ENCODE measurements at places on chromosomes 6 and 20.

GRCh38 chr6:37339741-37340638 is 13.8 kb upstream of the RNF8 start:
- peaks cover 20% of the 10 kb centered on the region for H3K27me3 ChIP-seq
- H3K4me3 ChIP-seq: no peak overlapping the region
- no peak overlapping the region for H3K27ac ChIP-seq

- no peak overlapping the region for H3K4me3 ChIP-seq
- no peaks in the 10 kb centered on the region for H3K27me3 ChIP-seq
- no peak overlapping the region for H3K27ac ChIP-seq
- H3K36me3 ChIP-seq: no peaks in the 10 kb centered on the region
- DNase-seq: no peak
- no peaks in the 10 kb centered on the region for H3K4me1 ChIP-seq
These were observed 483.8 kb upstream of the CDH4 start for GRCh38 chr20:60768216-60768615.

- peaks cover 3% of the 10 kb centered on the region for H3K27me3 ChIP-seq
- peaks cover 12% of the 10 kb centered on the region for H3K36me3 ChIP-seq
- H3K27ac ChIP-seq: no peak within 1 kb of the TSS
- H3K4me1 ChIP-seq: peaks cover 13% of the 10 kb centered on the region
- peak; percentile 29 for DNase-seq
These were observed at the start of gene GNMT for GRCh38 chr6:42960243-42961019. Gene GNMT (plus strand): TSS chr6:42960754. CDS start chr6:42960768, 14 bp downstream.

DNA sequence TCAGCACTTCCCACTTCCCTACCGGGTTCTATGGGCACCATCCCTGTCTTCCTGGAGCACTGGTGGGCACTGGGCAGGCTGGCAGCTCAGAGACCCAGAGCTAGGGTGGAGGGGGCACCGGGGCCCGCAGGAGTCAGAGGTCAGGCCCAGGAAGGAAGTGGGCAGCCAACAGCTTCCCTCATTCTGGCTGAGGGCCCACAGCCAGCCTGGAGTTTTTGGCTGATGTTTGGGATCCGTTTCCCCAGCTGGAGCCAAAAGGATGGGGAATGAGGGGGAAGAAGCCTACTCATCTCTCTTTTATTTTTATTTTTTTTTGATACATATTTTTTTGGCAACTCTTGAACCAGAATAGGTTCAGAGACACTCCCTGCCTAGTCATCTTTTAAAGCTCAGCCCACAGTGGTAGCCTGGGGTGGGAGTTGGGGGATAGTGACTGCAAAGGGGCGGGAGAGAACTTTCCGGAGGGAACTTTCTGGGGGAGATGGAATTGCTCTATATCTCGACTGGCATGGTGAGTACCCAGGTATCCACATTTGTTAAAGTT is 54.2 kb upstream of the MLN start:
- H3K27ac ChIP-seq: no peak overlapping the region
- H3K4me1 ChIP-seq: peaks cover 68% of the 10 kb centered on the region
- DNase-seq: no peak
- no peak overlapping the region for H3K4me3 ChIP-seq

GRCh38 chr6:3361312-3362037 is 95.4 kb downstream of the SLC22A23 start:
- no peaks in the 10 kb centered on the region for H3K36me3 ChIP-seq
- peaks cover 12% of the 10 kb centered on the region for H3K27me3 ChIP-seq
- H3K4me1 ChIP-seq: peaks cover 3% of the 10 kb centered on the region
- no peak for DNase-seq
- H3K4me3 ChIP-seq: no peak overlapping the region
- H3K27ac ChIP-seq: no peak overlapping the region

DNA sequence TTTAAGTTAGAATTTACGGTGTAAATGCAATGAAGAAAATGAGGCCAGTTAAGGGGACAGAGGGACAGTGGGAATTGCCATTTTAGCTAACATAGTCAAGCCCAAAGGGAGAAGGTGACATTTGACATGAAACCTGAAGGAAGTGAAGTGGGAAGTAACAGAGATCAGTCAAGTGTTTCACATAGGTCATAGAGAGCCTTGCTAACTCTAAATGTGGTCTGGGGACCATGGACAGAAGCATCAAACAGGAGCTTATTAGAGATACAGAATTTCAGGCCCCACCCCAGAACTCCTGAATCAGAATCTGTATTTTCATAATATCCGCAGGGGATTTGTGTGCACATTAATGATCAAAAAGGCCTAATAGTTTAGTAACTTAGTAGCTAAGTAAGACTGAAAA is 393.7 kb downstream of the FRK start:
- H3K4me3 ChIP-seq: no peak overlapping the region
- no peak for DNase-seq
- no peaks in the 10 kb centered on the region for H3K4me1 ChIP-seq
- H3K27ac ChIP-seq: no peak overlapping the region

DNA sequence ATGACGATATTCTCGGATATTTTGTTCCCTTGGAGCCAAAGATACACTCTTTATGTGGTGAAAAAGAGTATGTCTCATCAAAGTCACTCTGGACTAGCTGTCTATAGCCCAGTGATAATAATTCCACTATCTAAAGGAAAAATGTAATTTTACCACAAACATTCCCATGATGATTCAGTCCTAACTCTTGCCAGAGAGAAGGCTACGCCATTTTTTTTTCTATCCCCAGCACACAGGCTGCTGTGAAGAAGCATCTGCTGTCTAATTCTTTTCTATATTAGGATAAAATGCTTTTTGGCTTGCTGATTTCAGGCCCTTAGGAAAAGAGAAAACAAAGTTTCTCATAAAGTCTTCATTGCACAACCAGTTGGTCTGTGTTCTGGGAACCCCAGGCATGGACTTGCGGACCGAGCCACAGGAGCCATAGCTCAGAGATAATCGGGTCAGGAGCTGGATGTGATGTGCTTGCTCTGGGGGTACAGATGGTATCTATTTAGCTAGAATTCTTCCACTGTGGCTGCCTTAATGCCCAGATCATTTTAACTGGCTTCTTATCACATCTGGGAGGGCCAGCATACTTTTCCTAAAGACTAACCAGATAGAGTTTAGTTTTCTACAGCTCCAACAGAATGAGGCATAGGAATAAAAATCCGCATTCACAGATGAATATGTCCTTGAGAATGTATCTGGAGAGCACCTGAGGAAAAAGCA is 683.7 kb upstream of the ID4 start:
- H3K4me3 ChIP-seq: no peak overlapping the region
- H3K36me3 ChIP-seq: no peaks in the 10 kb centered on the region
- no peak overlapping the region for H3K27ac ChIP-seq
- no peaks in the 10 kb centered on the region for H3K4me1 ChIP-seq
- DNase-seq: no peak

GRCh38 chr6:106692112-106692818 is 62.9 kb downstream of the QRSL1 start:
- no peaks in the 10 kb centered on the region for H3K4me1 ChIP-seq
- H3K36me3 ChIP-seq: no peaks in the 10 kb centered on the region
- no peak overlapping the region for H3K4me3 ChIP-seq
- no peak for DNase-seq

DNA sequence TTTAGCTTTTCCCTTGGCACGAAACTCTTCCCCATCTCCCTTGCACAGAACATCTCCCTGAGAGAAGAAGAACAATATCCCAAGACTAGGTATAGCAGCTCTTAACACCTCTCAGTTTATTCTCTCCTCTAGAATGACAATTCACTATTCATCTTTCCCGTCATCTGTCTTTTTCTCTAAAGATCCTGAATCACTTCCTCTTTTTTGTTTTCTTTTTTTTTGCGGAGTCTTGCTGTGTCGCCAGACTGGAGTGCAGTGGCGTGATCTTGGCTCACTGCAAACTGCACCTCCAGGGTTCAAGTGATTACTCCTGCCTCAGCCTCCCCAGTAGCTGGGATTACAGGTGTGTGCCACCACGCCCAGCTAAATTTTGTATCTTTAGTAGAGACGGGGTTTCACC is 574.4 kb upstream of the MAP3K7 start:
- H3K27ac ChIP-seq: no peak overlapping the region
- no peaks in the 10 kb centered on the region for H3K27me3 ChIP-seq

DNA sequence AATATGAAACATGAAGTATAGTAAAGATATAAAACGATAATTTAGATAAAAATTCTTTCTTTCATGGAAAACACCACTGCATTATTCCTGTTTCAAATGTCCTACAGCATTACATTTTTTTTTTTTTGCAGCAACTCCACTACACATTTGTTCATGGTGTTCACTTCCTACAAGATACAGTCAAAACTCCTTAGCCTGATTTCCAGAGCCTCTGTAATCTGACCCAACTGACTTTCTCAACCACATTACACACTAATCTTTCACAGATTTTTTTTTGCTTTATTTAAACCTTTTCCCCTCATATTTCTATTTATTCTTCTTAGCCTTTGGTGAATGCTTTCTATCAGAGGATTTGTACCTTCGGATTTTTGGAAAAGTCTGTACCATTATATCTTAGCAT is 176.5 kb upstream of the PDE7B start:
- peaks cover 4% of the 10 kb centered on the region for H3K36me3 ChIP-seq
- peaks cover 4% of the 10 kb centered on the region for H3K27me3 ChIP-seq
- H3K27ac ChIP-seq: no peak overlapping the region
- no peak overlapping the region for H3K4me3 ChIP-seq
- DNase-seq: no peak

Data from activated CD4-positive, alpha-beta memory T cell treated with anti-CD3 and anti-CD28 coated beads, Interleukin-2, amount 10 ng/mL, durations not matched to agents 7 days and 5 days (primary cell).